ENCODE measurements at places on chromosomes 16 and 17.

GRCh38 chr17:44086364-44087311 lies 16.1 kb downstream of the G6PC3 start:
- peak; percentile 73 for DNase-seq

DNA sequence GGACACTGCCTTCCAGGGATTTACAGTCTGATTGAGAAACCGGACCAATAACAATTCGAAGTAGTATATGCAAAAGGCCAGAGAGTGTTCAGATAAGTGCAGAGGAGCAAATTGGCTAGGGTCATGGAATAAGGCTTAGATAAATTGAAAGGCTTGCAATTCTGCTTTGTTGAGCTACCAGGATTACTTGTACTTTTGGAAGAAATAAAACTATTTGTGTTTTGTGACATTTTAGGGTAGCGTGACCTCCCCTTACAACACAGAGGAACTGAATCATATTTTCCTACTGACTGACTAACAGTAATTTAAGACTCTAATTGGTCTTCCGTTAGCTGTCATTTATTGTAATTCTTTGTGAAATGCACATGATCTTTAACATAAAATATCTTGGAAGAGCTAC lies 104.7 kb downstream of the PITPNC1 start:
- DNase-seq: no peak

DNA sequence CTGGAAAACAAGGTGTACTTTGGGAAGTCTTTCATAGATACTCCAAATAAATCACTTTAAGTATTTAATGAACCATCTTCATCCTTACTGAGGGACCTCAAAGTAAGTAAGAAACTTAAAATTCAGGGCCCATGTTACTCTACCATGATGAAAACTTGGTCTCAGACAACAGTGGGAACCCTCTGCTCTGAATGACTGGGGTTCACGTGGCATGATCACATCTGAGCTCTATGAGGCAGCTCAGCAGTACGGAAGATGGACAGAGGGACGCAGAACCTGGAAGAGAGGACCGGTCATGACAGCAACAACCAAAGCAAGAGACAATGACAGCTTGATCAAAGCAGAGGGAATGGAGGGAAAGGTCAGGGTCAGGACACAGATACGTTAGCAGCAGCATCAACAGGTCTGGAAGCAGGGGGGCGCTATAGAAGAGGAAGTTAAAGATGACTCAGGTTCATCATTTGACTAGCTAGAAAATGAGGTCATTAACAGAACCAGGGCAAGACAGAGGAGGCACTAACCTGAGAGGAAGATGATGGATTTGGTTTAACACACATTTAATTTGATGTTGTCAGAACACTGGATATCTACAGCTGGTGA lies 9.5 kb downstream of the XPO6 start:
- no peak for DNase-seq

GRCh38 chr16:20956319-20956718 lies 55.7 kb downstream of the LYRM1 start:
- no peak for DNase-seq

DNA sequence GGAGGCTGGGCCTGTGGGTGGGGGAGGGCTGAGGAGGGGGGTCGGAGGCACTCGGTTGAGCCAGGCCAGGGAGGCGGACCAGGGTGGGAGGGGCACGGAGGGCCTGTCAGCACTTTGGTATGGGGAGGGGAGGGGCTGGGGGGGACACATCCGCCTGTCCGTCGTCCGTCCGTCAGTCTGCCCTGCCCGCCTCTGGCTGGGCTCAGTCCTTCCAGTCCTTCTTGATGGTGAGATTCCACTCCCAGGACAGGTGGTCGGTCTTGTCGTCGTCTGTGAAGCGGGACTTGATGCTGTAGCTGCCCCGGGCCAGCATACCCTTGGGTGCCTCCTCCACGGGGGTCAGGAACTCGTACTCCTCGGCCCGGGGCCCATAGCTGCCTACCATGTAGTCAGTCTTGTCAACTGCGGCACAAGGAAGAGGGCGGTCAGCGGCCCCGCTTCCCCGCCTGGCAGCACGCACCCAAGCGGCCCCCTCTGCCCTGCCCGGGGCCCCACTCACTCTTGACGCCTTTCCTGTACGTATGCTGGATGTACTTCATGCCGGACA lies 2.4 kb downstream of the ARHGDIA start:
- DNase-seq: no peak

DNA sequence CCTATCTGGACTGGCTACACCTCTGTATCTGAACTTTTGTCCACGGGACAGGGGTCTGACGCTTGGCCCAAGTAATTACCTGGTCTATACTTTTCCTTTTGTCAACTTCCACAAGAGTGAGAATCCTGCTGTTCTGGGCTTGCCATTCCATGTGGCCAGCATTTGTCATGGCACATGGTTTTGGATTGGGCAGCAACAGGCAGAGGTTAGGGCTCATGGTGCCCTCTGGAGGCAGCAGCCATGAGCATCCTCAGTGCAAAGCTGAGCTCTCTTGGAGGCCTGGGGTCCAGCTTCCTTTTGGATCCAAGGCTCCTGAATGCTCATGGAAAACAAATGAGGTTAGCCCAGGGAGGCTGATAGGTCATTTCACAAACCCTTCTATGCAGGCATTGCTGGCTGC lies 7.5 kb upstream of the EDC4 start:
- no peak for DNase-seq

DNA sequence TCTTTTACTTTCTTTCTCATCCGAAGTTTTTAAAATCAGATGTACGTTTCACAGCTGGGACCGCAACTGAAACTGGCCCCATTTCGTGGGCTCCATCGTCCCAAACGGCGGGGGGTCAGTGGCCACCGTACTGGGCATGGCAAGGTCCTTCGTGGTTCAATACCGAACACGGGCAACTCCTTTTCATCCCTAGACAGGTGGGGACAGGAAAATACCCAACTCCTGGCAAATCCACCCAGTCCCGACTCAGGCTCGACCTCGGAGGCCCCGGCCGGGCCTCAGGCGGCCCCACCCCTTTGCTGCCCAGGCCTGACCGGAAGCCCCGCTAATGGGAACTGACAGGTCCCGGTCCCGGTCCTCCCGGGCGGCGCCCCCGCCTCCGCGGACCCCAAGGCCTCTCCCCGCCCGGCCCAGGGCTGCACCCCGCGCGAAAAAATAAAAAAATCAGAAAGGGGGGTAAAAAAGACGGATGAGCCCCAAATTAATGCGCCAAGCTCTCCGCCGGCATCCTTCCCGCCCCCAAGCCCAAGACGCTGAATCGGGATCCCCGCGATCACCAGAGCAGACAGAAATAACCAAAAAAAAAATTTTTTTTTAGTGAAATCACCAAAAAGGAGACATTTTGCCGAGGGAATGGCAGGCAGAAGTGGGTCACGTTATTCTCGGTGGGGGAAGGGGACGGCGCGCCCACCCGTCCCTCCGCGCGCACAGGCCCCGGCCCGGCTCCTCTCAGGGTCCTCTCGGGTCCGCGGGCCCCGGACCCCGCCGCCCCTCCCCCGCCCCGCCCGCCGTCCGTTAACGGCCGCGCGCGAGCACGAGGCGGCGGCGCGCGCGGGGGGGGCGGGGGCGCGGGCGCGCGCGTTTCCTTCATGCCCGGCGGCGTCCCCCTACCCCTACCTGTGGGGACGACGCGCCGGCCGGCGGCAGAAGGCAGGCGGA lies 562 bp downstream of the ZC3H7A start:
- peak; percentile 11 for DNase-seq

DNA sequence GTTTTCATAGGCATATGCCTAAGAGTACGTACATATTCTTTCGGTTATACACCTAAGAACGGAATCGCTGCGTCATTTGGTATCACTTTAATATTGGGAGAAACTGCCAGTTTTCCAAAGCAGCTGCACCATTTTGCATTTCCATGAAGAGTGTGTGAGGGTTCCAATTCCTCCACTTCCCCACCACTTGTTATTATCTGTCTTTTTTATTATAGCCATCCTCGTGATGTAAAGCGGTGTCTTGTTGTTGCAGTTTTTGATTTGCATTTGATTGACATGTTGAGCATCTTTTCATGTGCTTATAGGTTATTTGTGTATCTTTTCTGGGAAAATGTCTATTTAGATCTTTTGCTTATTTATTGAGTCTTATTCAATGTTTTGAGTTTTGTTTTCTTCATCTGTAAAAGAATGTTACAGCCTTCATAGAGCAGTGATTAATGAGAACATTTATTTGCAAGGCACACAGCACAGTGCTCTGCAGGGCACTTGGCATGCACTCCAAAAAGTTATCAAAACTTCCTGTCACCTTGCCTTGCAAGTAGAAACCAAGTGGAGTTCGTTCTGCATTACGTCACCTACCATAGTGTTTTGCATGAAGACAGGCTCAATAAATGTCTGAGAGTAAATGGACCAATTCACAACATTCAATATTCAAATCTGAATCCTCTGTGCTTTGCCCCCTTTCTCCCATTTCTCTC lies 26.6 kb upstream of the ST6GALNAC1 start:
- no peak for DNase-seq

- no peak for DNase-seq
Measured at GRCh38 chr17:61974115-61974514, 46.3 kb upstream of the INTS2 start.

- DNase-seq: no peak
Measured at GRCh38 chr17:80308692-80309517, 48.3 kb downstream of the RNF213 start.

- no peak for DNase-seq
Measured at GRCh38 chr16:15671530-15672117, 21.6 kb downstream of the NDE1 start.

- no peak for DNase-seq
Measured at GRCh38 chr16:2183671-2184070, 12.7 kb downstream of the CASKIN1 start.

DNA sequence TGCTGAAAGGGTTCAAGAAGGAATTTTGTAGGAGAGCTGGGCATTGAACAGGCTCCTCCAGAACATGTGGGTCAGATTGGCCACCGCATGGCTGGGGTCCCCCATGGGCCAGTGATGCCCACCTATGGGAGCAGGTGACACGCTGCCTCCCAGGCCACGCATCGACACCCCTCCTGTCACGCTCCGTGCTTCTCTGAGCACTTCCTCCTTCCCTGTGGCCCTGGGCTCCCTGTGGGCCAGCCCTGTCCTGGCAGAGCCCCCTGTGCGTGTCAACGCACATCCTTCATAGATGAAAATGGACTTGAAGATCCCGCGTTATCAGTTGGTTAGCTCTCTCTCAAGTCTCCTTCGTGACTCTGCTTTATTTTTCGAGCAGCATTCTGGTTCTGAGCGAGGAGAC lies 160.3 kb downstream of the RPTOR start:
- no peak for DNase-seq

DNA sequence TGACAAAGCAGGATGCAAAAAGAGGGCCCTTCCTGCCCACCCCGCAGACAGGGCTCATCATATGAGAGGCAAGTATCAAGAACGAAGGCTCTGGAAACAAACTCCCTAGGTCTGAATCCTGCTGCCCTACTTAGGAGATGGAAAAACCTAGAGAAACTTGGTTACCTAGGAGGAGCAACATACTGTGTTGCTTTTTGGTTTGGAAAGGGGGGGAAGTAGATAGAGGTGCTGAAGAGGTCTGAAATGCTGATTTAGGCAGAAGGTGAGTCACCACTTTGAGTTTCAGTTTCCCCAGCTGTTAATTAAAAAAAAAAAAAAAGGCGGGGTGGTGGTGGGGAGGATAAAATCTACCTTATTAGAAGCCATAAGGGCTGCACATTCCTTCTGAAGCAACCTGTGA lies 1.5 kb downstream of the N4BP1 start:
- no peak for DNase-seq

DNA sequence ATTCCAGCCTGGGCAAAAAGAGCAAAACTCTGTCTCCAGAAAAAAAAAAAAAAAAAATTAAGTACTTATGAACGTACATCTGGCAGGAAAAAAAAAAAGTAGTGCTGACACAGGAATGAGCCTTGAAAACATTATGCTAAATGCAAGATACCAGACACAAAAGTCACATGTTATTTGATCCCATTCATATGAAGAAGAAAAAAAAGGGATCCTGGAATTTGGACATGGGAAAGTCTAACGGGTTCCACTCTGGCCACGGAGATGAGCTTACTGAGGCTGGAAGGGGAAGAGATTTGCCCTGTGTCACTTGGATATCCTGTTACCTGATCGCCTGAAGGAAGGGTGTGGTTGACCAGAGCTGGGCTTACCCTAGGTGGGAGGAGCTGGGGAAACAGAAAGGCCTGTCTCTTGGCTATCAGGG lies 251.9 kb downstream of the PARN start:
- no peak for DNase-seq

DNA sequence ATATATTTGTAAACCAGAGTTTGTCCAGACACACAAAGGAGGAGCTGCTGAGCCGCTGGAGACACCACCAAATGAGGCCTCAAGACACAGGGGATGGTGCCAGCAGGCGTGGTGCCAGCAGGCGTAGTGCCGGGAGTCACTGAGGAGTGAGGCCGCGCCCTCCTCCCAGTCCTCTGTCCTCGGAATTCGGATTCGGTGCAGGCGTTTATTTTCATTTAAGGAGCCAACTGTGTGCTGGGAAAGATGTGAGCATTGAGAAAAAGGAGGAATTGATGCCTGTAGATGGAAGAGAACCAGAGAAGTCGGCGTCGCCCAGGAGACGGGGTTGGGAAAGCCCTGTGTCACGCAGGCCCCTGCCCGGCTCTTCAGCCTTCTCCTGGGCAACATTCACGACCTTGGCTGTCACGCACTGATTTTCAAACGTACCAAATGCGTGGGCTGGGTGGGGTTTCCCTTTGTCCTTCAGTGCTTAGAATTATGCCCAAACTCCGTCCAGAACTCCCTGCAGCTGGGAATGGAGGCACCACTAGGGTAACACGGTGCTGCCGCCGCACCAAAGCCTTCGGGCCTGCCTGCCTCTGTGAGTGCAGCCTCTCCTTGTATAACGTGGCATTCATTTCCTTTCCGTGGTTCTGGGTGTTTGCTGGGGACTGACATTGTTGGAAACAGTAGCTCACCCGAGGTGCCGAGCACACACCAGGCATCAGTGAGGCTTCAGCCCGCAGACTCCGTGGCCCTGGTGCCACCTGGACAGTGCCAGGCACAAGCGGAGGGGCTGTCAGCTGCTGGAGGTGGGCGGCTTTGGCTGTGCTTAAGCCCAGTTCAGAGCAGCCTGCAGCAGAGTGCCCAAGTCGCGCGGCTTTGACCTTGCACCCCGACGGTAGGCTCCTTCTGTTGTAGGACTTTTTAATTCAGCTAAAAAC lies 49.0 kb upstream of the CHMP6 start:
- peak; percentile 86 for DNase-seq

DNA sequence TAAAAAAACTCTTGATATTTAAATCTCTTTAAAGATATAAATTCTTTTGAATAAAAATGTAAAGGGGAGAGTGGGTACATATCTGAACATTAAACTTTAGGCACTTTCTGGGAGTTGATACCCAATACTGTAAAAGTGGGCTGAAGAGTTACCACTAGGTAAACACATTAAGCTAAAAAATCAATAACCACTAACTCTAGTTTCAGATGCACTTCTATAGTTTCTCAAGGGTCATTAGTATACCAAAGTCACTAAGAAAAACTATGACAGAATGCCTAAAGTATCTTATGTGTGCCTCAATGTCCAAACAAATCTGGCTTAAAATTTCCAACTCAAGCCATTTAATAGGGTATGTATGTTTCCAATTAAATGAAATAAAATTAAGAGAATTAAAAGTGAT lies 13.1 kb upstream of the CFDP1 start:
- no peak for DNase-seq
